ENCODE measurements at places on chromosomes 2 and 18.

GRCh38 chr2:45332567-45332966 is 278.5 kb downstream of the SRBD1 start:
- no peak for DNase-seq

- no peak for DNase-seq
Measured at GRCh38 chr2:88210132-88211002, 40.2 kb downstream of the THNSL2 start.

DNA sequence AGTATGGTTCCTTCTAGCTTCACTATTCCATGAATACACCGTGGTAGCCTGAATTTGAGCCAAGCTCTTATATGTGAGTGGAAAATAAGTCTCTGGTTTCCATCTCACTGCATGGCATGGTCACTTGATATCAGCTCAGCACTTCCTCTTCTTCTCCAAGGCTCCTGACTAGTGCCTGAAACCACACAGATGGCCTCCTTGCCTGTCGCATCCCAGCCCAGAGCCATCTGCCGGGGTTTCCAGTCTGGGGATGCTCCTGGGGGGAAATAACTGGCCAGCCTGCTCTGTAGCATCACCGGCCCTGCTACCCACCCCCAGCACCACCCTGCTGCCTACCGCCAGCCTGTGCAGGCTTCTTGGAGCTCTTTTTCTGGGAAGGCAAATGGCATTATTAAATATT is 7.7 kb upstream of the MARCHF4 start:
- no peak for DNase-seq

GRCh38 chr2:27177441-27178351 is 28.9 kb downstream of the TCF23 start:
- no peak for DNase-seq

DNA sequence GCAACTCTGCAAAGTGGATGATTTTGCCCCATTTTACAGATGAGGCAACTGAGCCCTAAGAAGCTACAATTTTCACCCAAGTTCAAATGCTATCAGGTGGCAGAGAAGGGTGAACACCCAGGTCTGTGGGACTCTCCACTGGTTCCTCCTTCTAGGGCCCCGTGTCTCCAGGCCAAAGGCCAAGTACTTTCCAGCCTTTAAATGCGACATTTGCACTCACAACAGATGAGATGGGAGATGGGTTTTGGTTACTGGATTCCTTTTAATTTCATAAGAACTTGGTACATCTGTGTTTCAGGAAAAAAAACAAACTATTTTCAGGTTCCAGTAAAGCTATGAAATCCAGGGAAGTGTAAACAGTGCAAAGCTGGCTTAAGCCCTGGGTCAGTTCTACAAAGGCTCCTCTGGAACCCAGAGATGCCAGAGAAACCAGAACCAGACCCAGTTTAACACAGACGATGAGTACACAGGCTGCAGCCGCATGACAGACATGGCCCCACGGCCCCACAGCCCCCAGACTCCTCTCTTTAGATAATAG is 361.7 kb downstream of the ANAPC1 start:
- no peak for DNase-seq

GRCh38 chr2:201200345-201200744 is 17.4 kb downstream of the CASP10 start:
- DNase-seq: no peak

GRCh38 chr18:9322744-9323143 is 11.8 kb upstream of the TWSG1 start:
- DNase-seq: no peak

GRCh38 chr2:64319896-64320295 is 134.1 kb upstream of the LGALSL start:
- no peak for DNase-seq

- no peak for DNase-seq
Measured at GRCh38 chr18:58338961-58339592, 289.8 kb downstream of the ALPK2 start.

DNA sequence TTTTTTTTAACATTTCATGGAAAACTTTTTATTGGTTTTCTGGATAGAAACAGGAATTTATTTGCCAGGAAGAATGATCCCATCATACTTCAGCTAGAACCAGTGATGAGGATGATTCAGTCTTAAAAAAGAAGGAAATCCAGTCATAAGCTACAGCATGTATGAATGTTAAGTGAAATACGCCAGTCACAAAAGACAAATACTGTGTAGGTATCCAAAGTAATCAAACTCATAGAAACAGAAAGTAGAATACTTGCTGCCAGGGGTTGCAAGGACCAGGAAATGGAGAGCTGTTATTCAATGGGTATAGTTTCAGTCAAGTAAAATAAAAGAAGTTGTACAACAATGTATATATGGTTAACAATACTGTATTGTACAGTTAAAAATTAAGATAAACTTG is 21.3 kb downstream of the PSME4 start:
- DNase-seq: no peak

DNA sequence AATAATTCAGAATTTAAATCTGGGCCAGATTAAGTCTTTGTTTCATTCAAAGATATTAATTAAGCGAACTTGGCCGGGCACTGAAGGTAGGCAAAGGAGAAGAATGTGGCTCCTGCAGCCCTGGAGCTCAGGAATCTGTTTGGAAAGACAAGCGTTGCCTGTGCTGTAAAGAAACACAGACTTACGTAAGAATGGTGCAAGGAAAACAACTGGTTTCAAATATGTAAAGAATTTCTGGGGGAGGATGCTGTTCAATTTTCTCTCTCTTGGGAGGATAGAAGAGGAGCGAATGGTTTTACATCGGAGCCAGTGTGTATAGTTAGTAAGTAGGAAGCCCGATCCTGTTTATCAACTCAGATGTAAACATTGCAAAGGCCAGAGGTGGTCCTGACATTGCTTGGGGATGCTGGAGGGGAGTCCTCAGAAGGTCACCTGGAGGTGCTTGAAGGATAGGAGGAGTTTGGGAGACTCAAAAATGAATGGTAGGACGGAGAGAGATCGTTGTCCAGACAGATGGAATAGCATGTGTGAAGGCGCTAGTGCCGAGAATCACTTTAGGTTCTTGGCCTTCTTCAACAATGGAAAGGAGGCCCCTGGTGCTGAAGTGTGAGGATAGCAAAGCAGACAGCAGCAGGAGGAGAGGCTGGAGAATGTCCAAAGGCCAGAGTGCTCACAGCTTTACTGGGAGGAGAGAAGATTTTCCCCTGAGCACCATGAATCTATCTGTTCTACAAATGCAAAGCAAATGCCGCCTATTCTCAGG is 456.1 kb downstream of the LPIN1 start:
- no peak for DNase-seq

DNA sequence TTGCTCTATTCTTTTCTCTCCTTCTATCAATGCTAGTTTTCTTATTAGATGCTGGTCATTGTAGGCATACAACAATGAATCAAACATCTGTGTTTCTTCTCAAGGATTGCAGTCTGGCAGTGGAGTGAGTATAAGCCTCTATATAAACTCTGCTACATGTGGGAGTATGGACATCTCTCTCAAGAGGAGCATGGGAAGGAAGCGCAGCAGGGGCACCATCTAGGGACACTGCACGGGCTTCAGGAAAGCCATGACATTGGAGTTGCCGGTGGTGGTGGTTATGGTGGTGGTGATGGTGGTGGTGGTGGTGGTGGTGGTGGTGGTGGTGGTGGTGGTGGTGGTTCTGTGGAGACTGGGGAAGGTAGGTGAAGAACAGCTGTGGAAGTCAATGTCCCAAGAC is 462.6 kb downstream of the RNF144A start:
- no peak for DNase-seq

- DNase-seq: peak; percentile 51
Measured at GRCh38 chr2:96157649-96158553, 12.7 kb upstream of the DUSP2 start.

- DNase-seq: no peak
Measured at GRCh38 chr2:14516844-14517243, 115.7 kb upstream of the LRATD1 start.

- no peak for DNase-seq
Measured at GRCh38 chr2:172489681-172490080, 62.3 kb downstream of the ITGA6 start.

- no peak for DNase-seq
Measured at GRCh38 chr2:12827721-12828120, 111.0 kb downstream of the TRIB2 start.

DNA sequence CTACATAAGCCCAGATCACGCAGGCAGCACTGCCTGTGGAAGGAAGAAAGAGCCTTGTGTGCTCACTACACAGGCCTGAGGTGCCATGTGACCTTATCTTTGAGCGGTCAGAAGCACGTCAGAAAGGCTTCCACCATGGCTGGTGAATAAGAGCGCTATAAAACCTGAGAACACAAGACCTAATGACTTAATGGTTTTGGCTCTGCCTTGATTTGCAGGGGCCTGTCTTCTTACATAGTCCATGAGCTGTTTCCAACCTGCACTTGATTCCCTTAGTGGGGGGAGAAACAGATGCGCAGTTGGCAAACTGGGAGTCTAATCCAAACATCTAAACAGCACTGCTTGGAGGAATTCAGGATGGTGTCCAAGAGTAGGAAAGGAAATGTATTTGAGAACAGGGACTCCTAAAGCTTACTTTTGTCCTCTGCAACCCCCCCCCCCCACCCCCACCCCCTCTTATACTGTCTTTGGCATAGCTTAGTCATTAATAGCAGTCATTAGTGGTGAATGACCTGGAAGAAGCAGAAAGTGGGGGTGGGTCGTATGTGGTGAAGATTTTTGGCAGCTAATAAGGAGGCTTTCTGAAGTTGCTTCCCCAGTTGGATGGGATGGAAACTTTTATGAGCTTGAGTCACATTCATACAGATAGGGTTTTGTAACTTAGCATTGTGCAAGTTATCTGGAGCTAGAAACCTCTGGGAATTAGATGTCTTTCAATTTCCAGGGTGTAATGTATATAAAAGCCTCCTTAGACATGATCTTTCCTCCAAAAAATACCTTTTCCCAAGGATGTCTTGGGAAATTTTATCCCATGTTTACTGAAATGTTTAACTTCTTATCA is 454.1 kb downstream of the MEIS1 start:
- DNase-seq: no peak

DNA sequence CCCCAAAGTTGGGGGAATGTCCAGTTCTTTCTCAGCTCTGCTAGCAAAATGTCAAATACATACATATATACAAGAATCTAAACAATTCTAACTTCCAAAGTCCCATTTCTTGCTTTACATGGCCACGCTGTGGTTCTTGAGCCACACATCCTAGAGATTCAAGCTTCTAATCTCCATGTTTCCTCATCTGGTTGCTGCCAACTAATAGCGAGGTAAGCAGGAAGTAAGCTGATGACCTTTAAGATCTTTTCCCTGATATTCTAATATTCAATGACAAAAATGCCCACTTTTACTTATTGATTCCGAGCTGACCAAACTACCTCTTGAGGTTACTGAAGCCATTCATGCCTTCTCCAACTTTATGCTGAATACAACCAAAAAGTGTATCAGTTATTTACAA is 3.3 kb downstream of the VPS54 start:
- no peak for DNase-seq

GRCh38 chr2:54599914-54600313 is 123.5 kb upstream of the EML6 start:
- DNase-seq: peak; percentile 24

DNA sequence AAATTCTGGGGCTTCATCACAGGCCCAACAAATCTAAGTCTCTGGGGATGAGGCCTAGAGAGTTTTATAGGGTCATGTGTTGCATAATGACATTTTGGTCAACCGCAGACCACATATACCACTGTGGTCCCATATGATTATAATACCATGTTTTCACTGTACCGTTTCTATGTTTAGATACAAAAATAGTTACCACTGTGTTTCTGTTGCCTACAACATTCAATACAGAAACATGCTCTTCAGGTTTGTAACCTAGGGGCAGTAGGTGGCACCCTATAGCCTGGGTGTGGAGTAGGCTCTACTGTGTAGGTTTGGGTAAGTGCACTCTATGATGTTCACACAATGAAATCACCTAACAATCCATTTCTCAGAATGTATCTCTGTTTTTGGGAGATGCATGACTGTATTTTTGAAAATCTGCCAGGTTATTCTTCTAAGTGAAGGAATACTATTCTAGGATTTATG is 485.2 kb downstream of the PTPRM start:
- DNase-seq: no peak

- DNase-seq: no peak
Measured at GRCh38 chr2:152682663-152683062, 34.6 kb downstream of the PRPF40A start.

- no peak for DNase-seq
Measured at GRCh38 chr2:239118675-239119211, 270.9 kb downstream of the TWIST2 start.

DNA sequence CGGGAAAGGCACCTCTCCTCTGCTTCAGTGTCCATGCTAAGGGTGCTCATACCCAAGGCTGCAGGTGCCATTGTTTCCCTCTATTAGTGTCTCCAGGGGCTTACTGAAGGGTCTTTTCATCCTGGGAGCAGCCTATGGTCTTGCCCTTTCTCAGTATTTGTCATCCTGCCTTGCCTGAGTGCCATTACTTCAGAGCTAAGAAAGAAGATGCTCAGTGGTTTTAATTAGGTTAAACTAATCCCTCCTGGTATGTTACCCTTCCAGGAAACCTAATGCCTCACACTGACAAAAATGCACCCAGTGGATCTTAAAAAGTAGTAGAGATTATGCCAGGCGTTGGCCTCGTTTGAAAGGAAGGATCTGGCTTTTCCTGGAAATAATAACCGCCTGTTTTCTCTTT is 151.4 kb downstream of the LRRTM1 start:
- DNase-seq: no peak

DNA sequence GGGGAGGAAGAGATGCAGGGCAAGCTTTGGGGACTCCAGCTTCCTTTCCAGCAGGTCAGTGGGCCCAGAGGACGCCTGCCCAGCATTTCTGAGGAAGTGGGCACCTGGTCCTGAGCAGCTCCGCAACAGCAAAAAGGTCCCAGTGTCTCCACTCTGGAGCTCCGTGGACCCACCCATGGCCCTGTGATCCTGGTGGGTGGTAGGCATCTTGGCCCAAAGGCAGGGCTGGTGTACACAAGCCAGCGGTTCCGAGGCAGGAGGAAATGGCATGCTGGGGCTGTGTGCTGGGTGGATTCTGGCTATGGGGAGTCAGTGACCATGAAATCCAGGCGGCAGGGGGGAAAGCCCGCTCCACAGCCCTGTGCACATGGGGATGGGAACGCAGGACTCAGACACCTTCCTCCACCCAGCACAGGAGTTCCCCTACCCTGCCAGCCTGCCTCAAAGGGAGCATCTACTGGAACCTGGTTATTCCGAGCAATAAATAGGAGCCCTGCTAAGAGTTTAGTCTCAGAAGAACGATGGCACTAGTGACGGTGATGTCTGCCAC is 206.0 kb downstream of the GLI2 start:
- DNase-seq: no peak

DNA sequence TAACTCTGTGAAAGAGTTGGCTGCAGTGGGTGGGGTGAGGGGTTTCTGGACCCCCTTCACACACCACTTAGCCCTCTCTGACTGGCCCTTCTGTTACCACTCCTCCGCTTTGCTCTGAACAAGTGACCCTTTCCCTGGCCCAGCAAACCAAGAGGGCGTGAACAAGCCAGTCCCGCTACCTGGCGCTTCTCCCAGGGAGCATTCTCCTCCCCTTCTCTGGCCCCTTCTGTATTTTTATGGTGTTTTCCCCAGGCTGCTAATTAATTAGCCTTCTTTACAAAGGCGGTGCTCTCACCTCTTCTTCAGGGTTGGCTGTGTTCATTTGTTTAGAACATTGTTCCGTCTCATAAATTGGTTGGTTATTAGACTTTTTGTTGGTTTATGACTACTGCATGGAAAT is 180.1 kb downstream of the MGAT5 start:
- no peak for DNase-seq

- DNase-seq: no peak
Measured at GRCh38 chr2:222381566-222381965, 42.8 kb upstream of the SGPP2 start.

- DNase-seq: no peak
Measured at GRCh38 chr2:109554758-109555157, 59.0 kb downstream of the SEPTIN10 start.

All from CD8-positive, alpha-beta memory T cell (primary cell).